Stimulated activated CD8-positive, alpha-beta memory T cell treated with anti-CD3 and anti-CD28 coated beads, Interleukin-7, amount 100 ng/mL, for 1 hour (primary cell): ENCODE measurements at places on chromosomes 6 and 20.

- DNase-seq = no peak
Observed at GRCh38 chr6:40517654-40518053, 69.5 kb downstream of the LRFN2 start.

- no peak for DNase-seq
Observed at GRCh38 chr6:27650620-27651370, 177.9 kb upstream of the ZNF184 start.

GRCh38 chr20:52490711-52491430, 299.3 kb upstream of the ZFP64 start:
- no peak for DNase-seq

- DNase-seq = no peak
Observed at GRCh38 chr6:31701666-31702404, 1.3 kb downstream of the ABHD16A start.
